ENCODE measurements at places on chromosomes 2 and 18.

- DNase-seq: no peak
Measured at GRCh38 chr2:26979741-26980140, 9.3 kb downstream of the MAPRE3 start.

- DNase-seq: no peak
Measured at GRCh38 chr2:46535896-46536295, 56.5 kb downstream of the TMEM247 start.

DNA sequence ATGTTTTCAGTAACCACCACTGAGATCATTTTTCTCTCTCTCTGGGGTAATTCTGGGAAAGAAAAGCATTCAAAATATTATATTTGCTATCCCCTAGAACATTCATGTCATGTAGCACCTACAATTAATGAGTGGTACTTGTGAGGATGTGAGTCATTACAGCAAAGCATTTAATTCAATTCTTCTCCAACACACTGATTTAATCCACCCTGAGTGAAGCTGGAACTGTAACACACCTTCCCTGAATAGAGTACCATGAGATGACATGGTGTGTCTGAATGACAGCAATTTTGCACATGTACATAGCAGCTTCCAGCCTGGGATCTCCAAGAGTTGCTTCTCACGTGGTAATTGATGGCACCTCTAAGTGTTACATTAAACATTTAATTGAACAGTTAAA, 207.1 kb upstream of the SLC14A2 start:
- no peak for DNase-seq

DNA sequence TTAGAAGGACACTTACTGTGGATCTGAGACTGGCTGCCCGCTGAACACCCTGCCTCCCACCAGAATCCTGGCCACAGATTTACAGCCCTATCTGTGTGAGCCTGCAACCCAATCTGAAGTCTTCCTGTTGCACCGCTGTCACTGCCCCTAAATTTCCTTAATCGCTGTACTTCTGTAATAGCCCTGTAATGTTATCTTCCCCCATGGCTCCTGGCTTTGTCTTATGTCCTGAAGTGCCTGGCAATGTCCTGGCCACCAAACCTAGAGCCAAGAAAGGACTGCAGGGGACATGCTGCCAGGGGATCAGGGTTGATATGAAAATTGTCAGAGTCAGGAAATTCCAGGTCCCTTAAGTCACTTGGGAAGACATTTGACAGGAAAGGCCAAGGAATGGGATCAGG, 52.7 kb downstream of the FHOD3 start:
- DNase-seq: no peak

GRCh38 chr18:52312346-52312745, 27.7 kb upstream of the DCC start:
- DNase-seq: no peak

DNA sequence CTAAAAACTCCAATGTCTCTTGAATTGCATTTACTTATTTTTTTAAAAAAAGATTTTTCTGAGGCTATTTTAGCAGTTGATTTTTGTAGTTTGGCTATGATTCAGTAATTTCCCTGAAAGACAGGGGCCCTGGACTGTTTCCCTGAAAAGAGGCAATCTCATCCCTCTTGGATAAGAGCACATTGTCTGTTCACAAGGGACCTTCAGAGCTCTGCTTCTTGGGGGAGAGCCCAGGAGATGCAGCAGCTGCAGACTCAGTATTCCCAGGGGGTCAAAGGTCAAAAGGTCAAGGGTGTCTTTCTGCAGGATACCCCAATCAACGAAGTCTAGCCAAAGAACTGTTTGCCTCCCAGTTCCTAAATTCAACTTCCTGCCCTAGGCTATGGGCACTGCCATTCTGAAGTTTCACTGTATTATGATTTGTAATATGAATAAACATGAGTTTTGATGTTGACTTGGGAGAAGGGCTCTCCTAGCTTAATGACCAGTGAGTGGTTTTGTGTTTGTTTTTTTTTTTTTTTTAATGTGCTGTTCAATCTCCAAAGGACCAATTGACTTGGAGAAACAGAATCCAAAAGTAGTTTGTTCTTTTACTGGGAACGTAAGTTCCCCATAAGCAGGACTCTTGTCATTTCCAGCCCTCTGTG, 157.0 kb upstream of the SERPINE2 start:
- DNase-seq: no peak

GRCh38 chr18:8631265-8631664, 22.0 kb downstream of the RAB12 start:
- DNase-seq: no peak

- no peak for DNase-seq
Measured at GRCh38 chr18:26335156-26335555, 108.9 kb downstream of the TAF4B start.

DNA sequence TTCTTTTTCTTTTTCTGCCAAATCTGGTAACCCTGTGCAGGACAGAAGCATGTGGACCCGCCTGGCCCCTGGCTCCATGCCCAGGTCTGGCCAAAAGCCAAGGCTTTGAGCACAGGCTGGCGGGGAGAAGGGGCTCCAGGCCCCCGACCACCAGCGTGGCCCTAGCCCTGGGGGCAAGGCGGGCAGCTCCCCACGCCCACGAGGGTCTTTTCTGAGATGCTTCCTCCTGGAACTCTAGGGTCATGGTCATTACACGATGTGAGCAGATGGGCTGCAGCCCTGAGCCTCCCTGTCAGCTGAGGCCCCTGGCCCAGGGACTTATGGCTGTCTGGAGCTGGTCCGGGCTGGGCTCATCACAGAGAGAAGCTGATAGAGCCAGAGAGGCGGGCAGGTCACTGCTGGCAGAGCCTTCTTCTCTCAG, 5.7 kb upstream of the OTOS start:
- DNase-seq: no peak
